Motor neuron (in vitro differentiated cells): ENCODE measurements at places on chromosomes 4 and X. TPM values are rescaled to one million over a fixed set of nuclear protein-coding genes. Genes with fewer than 3 reads are reported as not detected.

XAGE1B gene
- total RNA-seq: 1.1 TPM in 1 of 2 replicates, not detected in the other

ADH1B gene
- 0.27 and 0.41 TPM in 2 replicates for total RNA-seq

EGFL6 gene
- total RNA-seq: 6.3 and 6.8 TPM in 2 replicates

RNF212 gene
- 8.1 and 8.2 TPM in 2 replicates for total RNA-seq

STBD1 gene
- total RNA-seq: 3.6 and 3.7 TPM in 2 replicates

FGF5 gene
- total RNA-seq: 1.4 and 2.2 TPM in 2 replicates

FAM120C gene
- 6.7 and 6.8 TPM in 2 replicates for total RNA-seq

S100P gene
- 0.64 and 0.78 TPM in 2 replicates for total RNA-seq

SLC10A6 gene
- not detected in 2 replicates for total RNA-seq

PCDH7 gene
- 37.1 TPM in 2 replicates for total RNA-seq

BMPR1B gene
- total RNA-seq: 2.1 and 2.2 TPM in 2 replicates

SSX2B gene
- not detected in 2 replicates for total RNA-seq

TMEM187 gene
- total RNA-seq: 4.0 and 4.4 TPM in 2 replicates

RRH gene
- 0.81 TPM in 1 of 2 replicates, not detected in the other for total RNA-seq
